Stimulated activated CD8-positive, alpha-beta memory T cell treated with anti-CD3 and anti-CD28 coated beads, Interleukin-7, amount 100 ng/mL, for 4 hours (primary cell): ENCODE measurements at places on chromosomes 7 and 10.

- DNase-seq, result no peak
These were observed 96.4 kb downstream of the CUX1 start for GRCh38 chr7:101913851-101914250.

- no peak for DNase-seq
These were observed 154.0 kb upstream of the TARP start for GRCh38 chr7:38427279-38427955.

- DNase-seq, result no peak
These were observed 53.0 kb downstream of the PHF14 start for GRCh38 chr7:11026452-11027359.

DNA sequence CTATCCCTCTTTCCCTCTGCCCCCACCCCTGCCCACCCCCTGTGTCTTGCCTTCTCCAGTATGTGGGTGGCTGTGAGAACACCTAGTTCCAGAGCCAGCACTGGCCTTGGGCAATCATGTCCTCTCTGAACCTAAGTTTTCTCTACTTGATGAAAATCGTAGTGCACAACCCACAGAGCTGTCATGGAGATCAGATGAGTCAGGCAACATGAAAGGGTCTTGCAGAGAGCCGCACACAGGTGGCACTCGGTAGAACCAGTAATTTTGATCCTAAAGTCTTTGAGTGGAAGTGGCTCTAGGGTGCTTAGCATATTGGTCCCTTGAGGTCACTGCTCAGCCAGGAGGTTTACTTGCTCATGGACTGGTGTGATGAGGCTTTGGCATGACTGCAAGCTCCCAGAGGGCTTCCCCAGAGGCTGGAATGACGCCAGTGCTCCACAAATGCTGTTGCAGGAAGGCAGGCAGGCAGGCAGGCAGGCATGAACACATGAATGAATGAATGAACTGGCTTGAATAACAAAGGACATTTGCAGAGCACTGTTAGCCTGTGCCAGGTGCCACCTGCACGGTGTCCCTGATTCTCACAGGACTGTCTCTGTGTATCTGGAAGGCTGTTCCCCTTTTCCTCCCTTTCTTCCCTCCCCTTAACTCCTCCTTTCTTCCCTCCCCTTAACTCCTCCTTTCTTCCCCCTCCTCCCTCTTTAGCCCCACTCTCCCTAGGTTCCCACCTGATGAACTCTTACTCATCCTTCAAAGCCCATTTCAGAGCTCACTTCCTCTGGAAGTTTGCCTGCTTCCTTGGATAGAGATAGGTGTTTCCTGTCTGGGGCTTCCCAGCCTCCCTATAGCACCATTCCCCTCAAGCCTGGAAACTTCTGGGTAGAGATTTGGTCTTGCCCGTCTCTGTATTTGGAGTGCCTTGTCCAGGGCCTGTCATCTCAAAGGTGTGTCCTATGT lies 27.2 kb upstream of the CTBP2 start:
- DNase-seq, result no peak

- no peak for DNase-seq
These were observed 172.3 kb downstream of the MDFIC start for GRCh38 chr7:115094163-115094562.

- no peak for DNase-seq
These were observed 80.0 kb downstream of the COBL start for GRCh38 chr7:51236470-51237132.

GRCh38 chr10:18008986-18009385 lies 57.3 kb downstream of the SLC39A12 start:
- no peak for DNase-seq

- no peak for DNase-seq
These were observed 590.8 kb downstream of the AUTS2 start for GRCh38 chr7:70188901-70189650.

- DNase-seq, result no peak
These were observed 39.2 kb upstream of the ZNF680 start for GRCh38 chr7:64602086-64602485.

DNA sequence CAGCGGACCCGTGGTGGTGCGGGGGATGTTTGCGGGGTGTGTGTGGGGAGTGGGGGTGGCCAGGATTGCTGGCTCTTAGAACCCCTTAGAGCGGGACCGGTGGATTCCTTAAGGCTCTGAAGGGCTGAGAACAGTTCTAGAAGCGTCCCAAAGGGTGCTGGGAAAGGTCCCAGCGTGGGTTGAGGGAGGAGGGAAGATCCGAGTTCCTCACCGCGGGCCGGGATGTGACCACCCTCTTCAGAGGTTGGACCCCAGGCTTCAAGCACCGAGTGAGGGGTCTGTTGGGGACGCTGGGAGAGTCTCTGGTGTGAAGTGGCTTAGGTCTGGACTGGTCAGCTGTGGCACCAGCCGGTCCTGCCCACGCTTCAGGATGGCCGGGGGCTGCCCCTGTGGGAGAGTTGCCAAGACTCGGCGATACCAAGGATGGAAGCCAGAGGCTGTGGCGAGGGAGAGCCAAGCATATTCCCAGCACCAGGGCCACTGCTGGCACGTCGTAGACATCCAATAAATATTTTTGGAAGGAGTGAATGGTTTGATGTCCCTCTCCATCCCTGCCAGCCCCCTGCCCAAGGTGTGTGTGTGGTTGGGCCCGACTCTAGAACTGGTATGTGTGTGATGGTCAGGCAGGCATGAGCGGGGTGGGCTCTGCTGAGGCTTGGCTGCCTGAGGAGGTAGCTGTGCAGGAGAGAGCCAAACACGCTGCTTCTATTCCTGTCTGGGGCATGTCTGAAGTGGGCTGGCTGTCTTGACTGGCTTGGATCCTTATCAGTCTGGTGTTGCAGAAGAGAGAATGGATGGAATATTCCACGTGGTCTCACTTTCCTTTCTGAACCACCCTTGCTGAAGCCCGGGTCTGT lies 19.2 kb downstream of the ZNF775 start:
- DNase-seq, result no peak

DNA sequence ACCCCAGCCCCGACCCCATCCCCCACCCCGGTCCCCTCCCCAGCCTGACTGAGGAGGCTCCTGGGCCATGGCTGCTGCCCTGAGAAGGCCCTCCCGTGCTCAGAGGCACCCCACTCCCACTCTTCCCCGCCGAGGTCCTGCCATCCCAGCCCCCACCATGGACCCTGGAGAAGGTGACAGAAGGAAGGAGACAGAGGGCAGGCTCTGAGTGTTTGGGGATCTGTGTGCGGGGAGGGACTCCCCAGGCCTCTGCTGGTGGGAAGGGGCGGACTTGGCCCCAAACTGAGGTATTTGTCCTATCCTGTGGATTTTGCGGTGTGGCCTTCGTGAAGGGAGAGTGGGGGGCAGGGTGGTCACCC lies 53.4 kb downstream of the PWWP2B start:
- no peak for DNase-seq

- DNase-seq, result no peak
These were observed 97.5 kb downstream of the POU6F2 start for GRCh38 chr7:39075210-39075609.

- DNase-seq, result no peak
These were observed 61.7 kb upstream of the RAB11FIP2 start for GRCh38 chr10:118108194-118109026.

DNA sequence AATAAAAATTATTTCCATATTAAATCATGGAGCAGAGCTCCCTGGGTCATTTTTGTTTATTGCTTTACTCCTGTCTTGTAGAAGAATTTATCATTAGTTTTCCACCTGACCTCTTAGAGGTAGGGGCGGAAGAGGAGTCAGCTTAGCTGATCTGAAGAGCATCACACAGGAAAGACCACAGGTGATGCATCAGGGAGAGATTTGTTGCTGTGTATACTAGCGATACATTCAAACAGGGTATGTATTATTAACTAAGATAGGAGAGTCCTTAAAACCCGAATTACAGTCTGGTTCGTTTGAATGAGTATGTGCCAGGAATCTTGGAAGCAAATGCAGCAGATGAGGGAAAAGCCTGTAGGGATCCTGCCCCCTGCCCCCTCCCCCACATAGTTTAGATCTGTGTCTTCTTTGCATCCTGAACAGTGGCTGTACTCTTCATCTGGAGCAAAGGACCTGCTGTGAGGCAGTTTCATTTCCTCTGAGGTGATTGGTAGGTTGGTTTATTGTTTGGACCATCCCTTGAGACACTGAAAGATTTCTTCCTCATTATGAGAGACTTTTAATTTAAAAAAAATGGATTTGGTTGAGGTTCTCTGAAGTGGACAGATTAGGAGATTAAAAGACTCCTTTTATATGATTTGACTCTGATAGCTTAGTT lies 177.0 kb downstream of the SND1 start:
- no peak for DNase-seq
